ENCODE measurements at places on chromosomes 13 and 19.

DNA sequence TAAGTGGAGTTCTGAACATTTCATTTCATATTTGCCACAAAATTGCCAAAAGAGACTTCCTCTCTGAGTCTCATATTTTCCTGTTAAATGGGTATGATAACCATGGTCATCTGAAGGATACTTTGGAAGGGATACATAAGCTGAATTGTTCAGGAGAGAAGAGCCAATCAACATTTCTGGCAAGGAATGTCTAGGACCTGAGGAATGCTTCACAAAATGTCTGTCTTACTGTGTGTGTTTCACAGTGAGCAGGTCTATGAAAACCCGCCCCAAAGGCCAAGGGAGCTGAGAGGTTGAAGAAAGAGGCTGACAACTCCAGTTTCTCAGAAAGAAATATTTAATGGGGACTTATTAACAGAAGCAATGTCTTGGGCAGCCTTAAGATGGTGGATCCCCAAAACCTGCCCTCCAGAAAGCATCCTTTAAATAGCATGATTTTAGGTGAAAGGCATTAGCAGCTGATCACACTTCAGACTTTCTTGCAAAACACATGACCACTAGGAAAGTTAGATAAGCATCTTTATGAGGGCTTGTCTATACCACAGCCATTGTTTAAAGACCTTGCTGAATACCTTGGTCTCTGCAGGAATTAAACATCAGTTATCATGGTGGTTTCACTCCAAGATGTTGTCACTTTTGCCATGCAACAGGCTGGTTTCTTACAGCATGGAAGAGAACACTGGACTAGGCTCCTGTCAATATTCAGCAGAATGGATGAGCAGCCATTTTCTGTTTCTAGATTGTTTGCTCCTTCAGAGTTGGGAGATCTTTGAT lies 78.9 kb downstream of the TNFSF11 start:
- no peak for DNase-seq

- no peak for DNase-seq
Measured at GRCh38 chr13:107339209-107339608, 771.3 kb upstream of the ARGLU1 start.

DNA sequence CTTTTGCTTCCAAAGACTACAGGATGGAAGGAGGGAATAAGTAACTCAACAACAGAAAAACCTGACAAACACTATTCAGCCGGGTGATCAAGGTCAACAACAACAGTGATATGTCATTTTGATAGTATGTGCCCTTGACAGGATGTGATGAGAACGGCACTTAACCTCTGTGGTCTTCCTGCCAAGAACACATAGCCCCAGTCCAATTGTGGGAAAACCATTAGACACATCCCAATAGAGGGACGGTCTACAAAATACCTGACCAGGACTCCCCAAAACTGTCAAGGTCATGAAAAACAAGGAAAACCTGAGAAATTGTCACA lies 43.1 kb upstream of the AMER2 start:
- DNase-seq, result no peak

DNA sequence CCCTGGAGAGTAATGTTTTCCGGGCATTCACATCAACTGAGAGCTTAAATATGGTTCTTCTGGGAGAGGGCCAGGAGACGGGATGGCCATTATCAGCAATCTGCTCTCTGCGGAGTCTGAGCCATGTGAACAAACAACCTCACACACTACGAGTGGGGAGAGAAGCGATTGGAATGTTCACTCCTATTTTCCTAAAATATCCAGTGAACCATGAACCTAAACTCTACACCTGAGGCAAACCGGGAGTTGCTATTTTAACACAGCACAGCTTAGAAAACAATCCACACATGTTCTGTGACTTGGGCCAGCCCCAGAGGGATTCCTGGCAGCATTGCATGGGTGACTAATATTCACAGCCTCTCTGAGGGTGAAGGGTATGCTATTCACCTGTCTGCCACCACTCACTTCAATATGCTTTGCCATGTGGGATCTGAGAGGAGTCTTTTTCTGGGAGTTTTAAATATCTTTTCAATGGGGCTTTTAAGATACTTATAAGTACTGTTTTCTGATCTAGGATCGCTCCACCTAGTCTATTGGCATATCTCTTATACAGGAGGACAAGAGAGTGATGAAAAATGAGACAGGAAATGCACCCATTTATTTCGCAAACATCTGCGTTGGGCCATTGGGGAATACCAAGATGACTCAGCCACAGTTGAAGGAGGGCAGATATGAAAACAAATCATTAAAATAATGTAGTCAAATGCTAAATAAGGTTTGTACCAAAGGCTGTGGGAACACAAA lies 72.6 kb upstream of the SERP2 start:
- DNase-seq, result no peak

- no peak for DNase-seq
Measured at GRCh38 chr13:99164226-99164625, 36.4 kb upstream of the UBAC2 start.

DNA sequence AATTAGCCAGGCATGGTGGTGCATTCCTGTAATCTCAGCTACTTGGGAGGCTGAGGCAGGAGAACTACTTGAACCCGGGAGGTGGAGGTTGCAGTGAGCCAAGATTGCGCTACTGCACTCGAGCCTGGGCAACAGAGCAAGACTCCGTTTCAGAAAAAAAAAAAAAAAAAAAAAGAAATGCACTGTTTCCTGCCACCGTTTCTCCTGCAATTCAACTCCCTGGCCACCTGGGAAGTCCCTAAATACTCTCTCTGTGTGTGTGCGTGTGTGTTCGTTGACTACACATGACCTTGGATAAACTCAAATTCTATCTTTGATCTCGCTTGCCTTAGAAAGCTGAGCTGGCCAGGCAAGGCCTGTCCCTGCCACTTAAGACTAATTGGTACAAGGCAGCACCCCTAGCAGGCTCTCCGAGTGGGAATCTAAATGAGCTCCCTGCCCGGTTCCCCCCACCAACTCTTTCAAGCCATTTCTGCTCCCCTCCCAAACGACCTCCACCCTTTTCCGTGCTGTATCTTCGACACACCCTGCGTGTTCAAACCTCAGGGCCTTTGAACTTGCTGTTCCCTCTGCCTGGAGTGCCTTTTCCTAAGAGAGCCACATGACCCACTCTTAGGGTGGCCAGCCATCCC lies 5.2 kb upstream of the BCAT2 start:
- DNase-seq, result no peak

DNA sequence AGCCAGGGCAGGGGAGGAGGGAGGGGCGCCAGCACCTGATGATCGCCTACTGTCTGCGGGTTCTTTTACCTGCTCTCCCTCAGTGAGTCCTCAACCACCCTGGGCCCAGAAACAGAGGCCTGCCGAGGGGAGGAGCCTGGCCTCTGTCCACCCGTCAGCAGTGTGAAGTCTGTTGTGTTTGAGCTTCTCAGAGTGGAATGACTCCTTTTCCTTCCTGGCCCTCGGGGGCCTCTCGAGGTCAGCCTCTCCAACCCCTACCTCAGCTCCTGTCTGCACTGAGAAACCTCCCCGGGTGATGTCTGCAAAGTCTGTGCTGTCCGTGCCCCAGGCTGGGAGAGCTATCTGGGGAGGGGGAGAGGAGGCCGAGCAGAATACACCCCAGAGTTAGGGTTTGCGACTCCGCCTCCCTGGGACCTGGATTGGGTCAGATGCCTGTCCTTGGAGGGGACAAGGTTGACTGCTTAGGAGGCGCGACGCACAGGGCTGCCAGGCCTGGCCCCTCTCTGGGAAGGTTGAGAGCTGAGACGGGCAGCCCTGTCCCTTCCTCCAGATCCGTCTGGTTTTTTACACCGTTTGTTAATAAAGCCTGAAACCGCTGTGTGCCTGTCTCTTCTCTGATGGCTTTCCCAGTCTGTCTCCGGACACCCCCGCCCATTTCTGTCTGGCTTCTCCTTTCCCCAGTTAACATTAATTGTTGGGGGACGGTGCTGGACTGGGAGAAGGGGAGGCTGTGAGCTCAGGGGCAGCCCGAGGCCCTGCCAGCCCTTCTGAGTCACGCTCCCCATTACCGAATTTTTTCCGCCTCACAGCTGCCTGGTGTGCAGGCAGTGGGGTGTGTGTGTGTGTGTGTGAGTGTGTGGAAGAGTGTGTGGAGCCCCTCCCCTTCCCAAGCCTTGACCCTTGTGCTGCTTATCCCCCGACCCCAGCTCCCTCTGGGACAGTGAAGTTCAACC lies 989 bp upstream of the SSC5D start:
- DNase-seq, result no peak

DNA sequence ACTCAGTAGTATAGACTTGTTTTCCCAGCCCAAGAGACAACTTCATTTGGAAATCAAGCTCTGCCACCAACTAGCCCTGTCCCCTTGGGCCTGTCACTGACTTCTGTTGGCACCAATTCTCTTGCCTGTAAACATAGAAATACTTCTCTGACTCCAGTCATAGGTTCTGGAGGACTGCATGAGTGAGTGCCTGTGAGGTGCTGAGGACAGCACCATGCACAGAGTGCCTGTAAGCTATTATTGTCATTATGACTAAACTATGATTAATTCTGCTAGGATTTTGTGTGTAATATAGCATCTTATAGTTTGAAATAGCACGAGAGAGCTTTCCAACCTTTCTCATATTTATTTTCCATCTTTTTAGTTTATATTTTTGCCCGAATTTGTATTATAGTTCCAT lies 247.9 kb downstream of the MYO16 start:
- DNase-seq, result no peak

- DNase-seq, result no peak
Measured at GRCh38 chr19:6069268-6069791, 41.0 kb downstream of the RFX2 start.

DNA sequence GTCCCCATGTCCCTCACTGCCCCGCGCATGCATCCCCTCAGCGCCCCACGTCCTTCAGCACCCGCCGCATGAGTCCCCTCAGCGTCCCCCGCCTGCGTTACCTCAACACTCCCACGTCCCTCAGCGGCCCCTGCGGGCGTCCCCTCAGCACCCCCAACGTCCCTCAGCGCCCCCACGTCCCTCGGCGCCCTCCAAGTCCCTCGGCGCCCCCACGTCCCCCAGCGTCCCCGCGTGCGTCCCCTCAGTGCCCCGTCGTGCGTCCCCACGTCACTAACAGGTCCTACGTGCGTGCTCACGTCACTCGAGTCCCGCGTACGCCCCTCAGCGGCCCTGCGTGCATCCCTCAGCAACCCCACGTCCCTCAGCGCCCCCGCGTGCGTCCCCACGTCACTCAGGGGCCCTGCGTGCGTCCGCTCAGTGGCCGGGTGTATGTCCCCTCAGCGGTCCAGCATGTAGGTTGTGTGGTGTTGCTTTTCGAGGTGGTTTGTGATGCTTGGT lies 19.5 kb upstream of the GAS6 start:
- no peak for DNase-seq

DNA sequence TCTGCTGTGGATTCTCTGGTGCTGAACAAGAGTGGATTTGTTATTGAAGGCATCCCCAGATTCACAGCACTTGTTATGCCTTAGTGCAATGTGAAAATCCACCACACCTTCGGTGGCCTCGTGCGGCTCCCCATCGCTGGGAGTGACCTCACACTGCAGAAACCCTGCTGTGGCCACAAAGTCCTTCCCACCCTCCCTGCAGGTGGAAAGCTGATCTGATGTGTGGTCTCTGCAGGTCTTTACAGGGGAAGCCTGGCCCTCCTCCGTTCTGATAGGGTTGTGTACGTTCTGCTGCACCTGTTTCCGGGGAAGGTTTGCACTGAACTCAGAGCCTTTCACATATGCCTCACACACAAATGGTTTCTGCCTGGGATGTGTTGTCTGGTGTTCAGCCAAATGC lies 5.0 kb downstream of the ZNF792 start:
- DNase-seq, result no peak

GRCh38 chr19:40626918-40627317 lies 25.7 kb downstream of the LTBP4 start:
- no peak for DNase-seq

DNA sequence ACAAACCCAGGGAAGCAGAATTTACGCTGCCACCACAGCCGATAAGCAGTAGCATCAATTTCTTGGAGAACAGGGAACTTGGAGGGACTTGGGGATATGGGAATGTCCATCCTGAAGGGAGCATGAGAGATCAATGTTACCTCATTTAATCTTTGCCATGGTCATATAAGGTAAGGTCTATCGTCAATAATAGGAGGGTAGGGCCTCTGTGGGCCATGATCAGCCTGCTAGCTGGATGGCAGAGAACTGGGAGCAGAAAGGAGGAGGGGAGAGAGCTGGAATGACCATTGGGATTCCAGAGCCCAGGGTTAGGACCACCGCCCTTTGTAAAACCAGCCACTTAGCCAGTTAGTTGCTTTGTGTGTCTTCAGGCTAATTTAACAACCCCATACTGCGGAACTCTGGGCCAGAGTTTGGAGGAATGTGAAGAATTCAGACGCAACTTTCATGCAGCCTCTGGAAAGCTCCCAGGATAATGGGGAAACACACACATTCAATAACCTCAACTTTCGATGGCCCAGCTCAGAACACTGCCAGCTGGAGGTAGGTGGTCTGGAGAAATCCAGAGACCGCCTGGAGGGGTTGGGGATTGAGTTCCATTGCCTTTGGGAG lies 40.3 kb downstream of the ZNF557 start:
- no peak for DNase-seq

- DNase-seq, result no peak
Measured at GRCh38 chr19:39740395-39740794, 2.6 kb upstream of the CLC start.

GRCh38 chr19:14446336-14447036 lies 13.4 kb downstream of the PKN1 start:
- no peak for DNase-seq

- no peak for DNase-seq
Measured at GRCh38 chr13:36883824-36884223, 36.2 kb downstream of the SMAD9 start.

DNA sequence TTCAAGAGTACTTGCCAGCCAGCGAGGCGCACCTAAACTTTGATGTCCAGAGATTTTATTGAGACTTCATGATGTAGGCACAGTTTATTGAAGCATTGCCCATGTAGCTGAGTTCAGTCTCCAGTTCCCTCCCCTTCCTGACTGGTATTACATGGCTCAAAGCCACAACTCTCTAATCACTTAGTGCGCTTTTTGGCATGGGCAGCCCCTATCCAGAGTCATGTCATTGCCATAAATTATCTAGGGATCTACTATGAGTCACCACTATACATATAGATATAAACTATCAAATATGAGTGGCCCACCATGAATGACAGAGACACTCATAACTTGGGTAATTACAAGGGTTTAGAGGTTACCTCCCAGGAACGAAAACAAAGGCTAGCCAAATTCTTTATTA lies 7.7 kb downstream of the ZNF614 start:
- no peak for DNase-seq

DNA sequence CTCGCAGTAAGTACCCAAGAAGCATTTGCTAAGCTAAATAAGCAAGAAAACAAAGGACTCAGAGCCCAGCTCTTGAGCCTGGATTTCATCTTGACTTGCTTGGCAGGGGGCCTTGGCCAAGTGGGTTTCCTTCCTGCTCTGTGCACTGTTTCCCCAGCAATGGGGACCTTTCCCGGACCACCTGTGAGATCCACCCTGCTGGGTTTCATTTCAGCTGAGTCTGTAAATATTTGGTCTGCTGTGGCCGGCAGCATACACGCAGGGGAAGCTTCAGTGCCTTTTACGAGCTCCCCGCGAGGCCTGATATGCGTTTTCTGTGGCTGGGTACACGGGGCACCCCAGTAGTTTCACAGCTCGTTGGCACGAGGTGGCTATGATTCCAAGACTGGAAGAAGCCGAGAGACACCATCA lies 12.4 kb upstream of the TINCR start:
- DNase-seq, result no peak

- DNase-seq, result no peak
Measured at GRCh38 chr19:1377965-1378785, 5.5 kb upstream of the NDUFS7 start.

GRCh38 chr13:37769078-37769477 lies 100.5 kb downstream of the TRPC4 start:
- DNase-seq, result no peak
